ENCODE measurements at places on chromosomes 11 and 22.

DNA sequence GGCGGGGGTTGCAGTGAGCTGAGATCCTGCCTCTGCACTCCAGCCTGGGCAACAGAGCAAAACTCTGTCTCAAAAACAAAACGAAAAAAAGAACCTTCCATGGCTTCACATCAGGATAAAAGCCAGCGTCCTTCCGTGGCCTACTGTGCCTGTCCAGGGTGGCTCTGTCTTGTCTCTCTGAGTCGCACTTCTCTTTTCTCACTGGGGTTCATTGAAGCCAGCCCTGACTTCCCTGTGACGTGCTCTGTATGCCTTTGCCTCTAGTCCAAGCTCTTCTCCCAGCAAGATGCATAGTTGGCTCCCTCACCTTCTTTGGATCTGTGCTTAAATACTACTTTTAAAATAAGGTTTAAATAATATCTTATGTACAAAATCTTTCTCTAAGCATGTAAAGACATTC is 11.6 kb downstream of the ATXN10 start:
- DNase-seq: no peak

- no peak for DNase-seq
Observed at GRCh38 chr11:110833033-110833484, 120.8 kb upstream of the ARHGAP20 start.

- no peak for DNase-seq
Observed at GRCh38 chr11:99117603-99118002, 96.9 kb downstream of the CNTN5 start.

- DNase-seq: no peak
Observed at GRCh38 chr11:69889400-69890318, 70.4 kb upstream of the FGF3 start.

DNA sequence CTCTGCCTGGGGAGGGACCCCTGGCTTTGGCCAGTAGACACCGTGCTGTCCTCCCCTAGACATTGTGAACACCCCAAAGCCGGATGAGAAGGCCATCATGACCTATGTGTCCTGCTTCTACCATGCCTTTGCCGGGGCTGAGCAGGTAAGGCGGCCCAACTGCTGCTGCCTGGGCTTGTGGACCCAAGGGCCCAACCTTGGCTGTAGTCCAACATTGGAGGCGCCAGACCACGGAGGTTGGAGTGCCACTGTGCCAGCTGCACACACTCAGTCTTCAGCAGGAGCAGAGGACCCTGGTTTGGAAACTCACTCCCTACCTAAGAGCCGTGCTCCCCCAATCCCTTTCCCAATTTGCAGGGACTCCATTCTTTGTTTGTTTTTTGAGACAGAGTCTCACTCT is 9.4 kb downstream of the ACTN3 start:
- DNase-seq: no peak

DNA sequence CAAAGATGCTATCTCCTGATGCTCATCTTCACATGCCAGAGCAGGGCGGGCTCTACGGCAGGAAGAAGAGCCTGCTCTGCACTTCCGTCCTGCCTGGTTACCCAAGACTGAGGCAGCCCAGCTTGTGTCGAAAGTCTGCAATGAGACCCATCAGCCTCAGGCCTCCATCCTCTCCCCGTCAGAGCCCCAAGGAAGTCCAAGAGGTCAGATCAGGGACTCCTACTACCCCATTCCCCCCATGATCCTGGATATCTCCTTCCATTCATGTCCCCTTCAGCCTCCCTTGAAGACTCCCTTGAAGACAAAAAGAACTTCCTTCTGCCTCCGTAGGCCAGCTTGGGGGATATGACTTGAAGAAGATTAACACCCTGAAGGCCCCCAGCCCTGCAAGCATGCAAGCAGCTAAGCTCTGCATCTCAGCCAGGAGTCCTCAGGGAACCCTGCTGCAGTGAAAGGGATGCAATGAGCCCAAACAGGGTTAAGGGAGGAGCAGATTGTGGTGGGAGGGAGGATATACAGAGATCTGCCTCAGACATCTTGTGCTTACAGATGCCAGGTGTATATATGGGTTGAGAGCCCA is 85.6 kb downstream of the TRIM29 start:
- no peak for DNase-seq

- no peak for DNase-seq
Observed at GRCh38 chr22:38454353-38455075, 485 bp downstream of the KCNJ4 start.

DNA sequence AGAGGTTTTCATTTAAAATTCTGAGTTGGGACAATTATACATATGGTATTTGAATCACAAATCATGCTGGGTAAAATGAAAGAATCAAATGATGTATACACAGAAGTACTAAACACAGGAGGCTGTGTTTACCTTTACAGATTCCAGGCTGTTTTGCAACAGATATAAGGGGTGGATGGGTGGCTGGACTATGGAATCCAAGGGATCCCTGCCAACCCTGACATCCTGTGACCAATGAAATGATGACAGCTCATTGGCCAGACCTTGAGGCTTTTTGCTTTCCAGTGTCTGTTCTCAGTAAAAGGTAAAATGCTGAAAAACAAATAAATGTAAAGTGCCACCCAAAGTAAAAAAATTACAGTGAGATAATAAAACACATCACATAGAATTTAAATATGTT is 3.3 kb upstream of the DDI1 start:
- no peak for DNase-seq

GRCh38 chr11:15189641-15190365 is 75.1 kb downstream of the INSC start:
- no peak for DNase-seq

DNA sequence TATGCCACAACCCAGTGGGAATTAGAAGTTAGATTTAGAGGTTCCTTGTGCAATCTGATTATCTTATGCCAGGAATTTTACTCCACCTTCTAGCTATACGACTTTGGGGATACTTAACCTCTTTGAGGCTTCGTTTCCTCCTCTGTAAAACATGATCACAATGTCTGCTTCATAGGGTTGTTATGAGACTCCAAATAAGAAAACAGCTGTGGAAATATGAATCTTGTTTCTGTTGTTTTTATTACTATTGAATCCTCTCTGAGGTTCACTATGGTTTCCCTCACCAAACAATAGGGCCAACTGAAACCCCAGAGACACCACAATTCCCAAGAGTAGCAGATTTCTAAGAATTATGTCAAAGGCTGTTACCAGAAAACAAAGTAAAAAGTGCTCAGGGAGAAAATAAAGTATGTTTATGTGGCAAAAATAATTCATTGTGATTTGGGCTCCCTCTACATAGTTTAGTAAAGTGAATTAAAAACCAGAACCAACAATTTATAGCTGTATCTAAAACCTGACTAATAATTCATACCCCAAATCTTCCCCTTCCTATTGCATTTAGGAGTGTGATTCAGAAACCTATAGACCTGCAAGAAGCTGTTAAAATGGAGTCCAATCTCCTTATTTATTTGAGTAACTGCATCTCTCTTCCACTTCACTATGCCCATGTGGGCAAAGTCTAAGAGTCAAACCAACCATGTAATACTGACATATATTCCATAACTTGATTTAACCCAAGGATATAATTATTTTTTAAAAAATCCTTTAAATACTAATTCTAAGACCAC is 38.4 kb downstream of the AMBRA1 start:
- no peak for DNase-seq

DNA sequence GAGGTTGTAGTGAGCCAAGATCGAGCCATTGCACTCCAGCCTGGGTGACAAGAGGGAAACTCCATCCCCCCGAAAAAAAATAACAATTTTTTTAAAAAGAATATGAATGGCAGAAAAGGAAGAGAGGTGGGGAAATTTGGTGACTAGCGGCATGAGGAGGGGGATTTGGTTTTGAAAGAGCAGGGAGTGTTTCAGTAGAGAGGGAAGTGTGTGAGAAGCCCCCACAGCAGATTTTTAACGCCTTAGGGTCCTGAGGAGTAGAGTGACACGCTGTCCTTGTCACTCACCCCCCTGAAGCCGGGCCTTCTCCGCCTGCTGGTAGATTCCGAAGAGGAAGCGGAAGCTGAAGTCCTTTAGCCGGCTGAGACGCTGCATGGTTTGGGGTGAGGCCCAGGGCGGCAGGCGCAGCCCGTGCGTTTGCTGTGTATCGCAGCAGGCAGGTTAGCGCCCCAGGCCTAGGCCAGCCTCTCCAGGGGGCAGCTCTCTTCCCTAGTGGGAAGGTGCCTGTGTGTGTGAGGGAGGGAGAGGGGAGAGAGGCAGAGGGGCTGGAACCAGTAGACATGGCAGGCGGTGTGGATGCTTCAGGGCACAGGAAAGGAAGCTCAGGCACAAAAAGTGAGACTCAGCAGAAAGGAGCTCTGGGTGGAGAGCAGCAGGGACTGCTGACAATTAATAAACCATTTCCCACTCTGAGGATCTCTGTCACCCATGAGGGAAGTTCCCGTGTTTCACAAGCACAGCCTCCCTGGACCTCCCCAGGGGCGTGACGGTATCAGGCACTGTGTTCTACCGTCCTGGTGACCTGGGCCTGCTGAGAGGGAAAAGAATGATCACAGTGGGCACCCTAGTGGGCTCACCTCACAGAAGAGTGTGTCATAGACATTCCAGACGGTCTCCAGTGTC is 3.9 kb downstream of the ACP2 start:
- no peak for DNase-seq

DNA sequence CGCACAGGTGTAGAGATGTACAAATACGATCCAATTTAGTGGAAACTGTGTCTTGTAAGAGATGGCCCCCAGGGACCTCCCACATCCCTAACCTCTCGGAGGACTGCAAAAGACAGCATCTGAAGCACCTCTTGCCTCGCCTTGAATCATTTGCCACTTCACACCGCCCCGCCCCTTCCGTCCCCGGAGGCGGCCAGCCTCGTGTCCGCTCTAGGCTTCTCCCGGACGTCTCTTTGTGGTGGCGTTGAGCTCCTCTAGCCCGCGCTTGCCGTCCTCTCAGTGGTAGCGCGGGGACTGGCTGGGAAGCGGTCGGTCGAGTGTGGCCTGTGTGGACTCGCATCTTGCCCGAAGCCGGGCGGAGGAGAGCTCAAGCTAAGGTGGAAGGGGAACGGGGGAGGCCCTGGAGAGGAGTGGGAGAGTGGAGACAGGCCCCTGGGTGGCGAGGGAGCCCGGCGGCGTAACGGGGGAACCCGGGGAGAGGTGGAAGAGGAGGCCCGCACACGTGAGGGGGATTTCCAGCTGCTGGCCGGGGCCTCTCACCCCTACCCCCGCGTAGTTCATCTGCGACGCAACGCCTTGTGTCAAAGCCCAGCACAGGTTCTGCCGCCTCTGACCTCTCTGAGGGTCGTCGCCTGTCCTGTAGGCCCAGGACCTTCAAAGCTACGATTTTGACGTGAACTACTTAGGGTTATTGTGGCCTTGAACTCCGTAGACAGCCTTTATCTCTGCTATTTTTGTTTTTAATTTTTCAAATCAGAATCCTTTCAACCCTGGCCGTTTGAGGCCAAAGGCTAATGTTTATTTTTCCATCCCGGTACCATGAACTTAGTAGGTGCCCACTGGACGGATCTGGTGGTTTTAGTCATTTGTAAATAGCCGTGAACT is at the start of gene ARL14EP:
Gene ARL14EP (plus strand): TSS at position 279 of the 885 bp plus-strand sequence. CDS start 7,845 bp downstream, outside the sequence.
- DNase-seq: peak; percentile 80

GRCh38 chr11:34585735-34586487 is 35.0 kb upstream of the EHF start:
- DNase-seq: peak; percentile 28

- no peak for DNase-seq
Observed at GRCh38 chr11:58739725-58740430, 8.1 kb upstream of the GLYAT start.

- DNase-seq: no peak
Observed at GRCh38 chr11:61569018-61569417, 11.9 kb downstream of the SYT7 start.

- no peak for DNase-seq
Observed at GRCh38 chr11:85021058-85021457, 606.1 kb downstream of the DLG2 start.

DNA sequence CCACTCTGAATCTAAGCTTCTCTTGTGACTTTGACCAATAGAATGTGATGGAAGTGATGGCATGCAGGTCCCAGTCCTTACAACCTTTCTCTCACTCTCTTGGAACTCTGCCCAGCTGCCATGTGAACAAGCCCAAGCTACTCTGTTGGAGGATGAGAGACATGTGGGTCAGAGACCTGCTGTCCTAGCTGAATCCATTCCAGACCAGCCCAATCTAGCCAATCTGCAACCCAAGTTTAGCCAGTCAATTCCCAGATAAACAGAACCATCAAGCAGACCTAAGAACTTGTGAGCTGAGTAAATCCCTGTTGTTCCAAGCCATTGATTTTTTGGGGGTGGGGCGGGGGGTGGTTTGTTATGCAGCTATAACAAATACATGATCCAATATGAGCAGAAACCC is 69.2 kb upstream of the GRK3 start:
- no peak for DNase-seq

GRCh38 chr11:66559142-66559865 is 9.1 kb downstream of the CTSF start:
- no peak for DNase-seq

GRCh38 chr11:7936615-7937014 is 4.9 kb downstream of the OR10A3 start:
- no peak for DNase-seq

DNA sequence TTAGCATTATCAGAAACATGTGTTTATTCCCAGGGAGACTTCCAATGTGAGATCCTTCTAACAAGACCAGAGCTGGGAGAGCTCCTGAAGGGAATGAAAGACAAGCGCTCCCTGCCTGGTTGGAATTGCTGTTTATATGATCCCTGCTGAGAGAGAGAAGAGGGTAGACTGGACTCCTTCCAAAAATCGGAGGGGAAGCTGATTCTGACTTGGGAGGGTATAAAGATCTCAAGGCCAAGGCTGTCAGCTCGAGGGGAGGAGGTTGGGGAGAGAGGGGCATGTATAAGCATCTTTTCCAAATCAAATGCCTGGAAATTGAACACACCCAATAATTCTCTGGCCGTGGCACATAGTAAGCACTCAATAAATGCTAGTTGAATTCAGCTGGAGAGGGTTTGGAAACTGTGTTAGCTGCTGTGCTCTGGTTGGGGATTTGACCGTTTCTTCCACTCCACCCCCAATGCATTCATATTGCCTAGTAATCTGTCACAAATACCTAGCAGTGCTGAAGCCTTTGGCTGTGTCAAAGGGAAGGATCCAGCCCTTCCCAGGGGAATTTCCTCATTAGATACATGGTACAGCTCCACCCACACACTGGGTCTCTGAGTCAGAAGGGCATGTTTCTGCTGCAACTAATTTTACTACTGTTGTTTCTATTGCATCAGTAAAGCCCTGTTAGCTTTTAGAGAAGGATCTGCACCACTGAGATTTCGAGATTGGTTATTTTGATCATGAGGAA is 61.5 kb downstream of the CACNG2 start:
- DNase-seq: no peak

- no peak for DNase-seq
Observed at GRCh38 chr11:33068611-33069340, 29.4 kb downstream of the TCP11L1 start.

DNA sequence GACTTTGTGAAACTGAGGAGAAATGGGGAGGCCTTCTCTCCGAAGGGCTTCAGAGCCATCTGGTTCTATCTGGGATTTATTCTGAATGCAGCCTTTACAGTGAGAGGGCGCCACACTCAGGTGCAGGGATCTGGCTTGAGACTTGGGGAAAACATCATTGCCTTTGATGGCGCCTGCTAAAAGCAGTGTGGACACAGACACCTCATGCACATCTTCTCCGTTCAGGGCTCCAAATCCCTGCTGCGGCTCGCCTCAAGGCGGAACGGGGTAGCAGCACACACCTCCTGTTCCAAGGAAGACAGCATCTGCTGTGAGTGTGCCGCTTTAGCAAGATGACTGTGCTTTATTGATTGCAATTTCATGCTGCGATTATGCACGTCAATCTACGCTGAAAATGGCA is 37.1 kb upstream of the OLFML1 start:
- no peak for DNase-seq
